ENCODE measurements at places on chromosomes 6 and 20.

DNA sequence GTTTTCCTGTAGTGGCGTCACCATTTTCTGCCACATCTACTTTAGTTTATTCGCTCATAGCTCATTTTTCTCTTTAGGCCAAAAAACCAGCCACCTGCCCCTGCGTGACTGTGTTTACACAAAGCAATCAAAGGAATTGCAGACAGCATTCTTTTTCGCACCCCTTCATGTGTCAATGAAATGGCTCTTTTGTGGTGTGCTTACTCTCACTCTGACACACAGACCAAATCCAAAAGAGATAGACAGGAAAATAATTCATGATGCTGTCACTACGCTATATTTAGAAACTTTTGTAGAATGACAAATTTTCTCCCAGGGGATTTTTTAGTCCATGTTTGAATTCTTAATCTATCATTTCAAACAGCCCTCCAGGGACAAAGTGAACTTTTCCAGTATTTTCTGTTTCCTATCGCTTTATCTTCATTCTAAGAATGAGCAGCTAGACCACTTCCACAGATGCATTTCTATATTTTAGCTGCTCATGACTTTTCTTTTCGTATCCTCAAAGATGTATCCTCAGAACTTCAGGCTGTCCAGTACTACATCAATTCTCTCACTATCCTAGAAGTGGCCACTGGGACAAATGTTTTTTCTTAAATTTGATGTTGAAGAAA, 37.9 kb upstream of the KHDRBS2 start:
- no peak for DNase-seq

DNA sequence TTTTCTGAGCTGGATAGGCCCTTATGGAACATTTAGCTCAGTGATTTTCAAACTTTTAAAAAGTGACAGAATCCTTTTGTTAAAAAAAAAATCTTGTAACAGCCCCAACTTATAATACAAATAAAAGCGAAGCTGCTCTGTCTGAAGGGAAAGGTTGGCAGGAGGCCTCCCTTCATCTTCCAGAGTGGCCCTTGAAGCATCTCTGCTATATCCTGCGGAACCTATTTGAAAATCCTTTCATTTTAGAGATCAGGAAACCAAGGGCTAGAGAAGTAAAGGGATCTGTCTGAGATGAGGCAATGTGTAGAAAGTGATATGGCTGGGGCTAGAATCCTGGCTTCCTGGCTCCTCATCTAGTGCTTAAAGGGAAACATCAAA, 107.8 kb downstream of the UBE3D start:
- peak; percentile 19 for DNase-seq

DNA sequence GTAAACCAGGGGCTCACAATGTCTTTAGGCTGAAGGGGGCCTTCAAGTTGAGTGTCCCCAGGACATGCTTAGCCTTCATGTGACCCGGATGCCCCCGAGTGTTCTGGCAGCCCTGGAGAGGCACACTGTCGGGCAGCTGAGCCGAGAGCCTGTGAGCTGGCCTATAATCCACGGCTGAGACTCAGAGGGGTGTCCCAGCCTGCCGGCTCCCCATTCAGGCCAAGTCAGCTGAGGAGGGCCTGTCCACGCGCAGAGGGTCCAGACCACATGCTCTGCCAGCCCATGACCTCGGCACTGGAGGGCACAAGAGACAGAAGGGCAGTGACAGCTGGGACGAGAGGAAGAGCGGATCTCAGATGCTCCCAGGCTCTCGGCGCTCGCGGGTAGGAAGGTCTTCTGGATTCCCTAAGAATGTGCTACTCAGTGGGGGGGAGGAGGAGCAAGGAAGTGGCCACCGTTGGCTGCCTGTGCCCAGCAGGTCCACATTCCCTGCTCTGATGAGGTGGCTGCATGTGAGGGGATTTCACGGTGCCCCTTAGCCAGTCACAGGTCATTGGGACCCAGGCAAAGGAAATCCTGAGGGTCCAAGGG, 224.7 kb downstream of the NRN1 start:
- no peak for DNase-seq

GRCh38 chr6:28615955-28616747, 90.5 kb downstream of the GPX5 start:
- no peak for DNase-seq

- DNase-seq, result no peak
Observed at GRCh38 chr6:170188571-170189001, 102.3 kb downstream of the DLL1 start.

DNA sequence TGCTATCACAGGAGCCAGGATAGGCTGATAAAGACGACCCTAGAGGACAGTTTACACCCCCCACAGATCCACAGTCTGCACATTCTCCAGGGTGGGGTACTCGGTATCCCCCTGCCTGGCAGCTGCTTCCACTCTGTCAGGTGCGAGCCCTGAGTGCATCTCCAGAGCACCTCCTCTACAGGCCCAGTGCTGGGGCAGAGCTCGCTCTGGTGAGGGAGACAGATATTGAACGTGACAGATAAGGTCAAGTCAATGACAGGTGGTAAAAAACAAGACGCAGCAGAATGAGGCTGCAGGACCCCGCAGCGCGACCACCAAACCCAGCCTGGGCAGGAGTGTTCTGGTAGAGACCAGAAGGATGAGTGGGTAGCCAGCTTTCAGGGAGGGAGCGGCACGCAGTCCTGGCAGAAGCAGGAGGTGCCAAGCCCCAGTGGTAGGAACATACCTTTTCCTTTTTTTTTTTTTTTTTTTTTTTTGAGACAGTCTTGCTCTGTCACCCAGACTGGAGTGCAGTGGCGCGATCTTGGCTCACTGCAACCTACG, 12.4 kb upstream of the MYL9 start:
- DNase-seq, result no peak

GRCh38 chr20:63846128-63846771, 15.0 kb upstream of the ABHD16B start:
- DNase-seq, result peak; percentile 50

- no peak for DNase-seq
Observed at GRCh38 chr6:36068012-36068392, 40.4 kb downstream of the MAPK14 start.

DNA sequence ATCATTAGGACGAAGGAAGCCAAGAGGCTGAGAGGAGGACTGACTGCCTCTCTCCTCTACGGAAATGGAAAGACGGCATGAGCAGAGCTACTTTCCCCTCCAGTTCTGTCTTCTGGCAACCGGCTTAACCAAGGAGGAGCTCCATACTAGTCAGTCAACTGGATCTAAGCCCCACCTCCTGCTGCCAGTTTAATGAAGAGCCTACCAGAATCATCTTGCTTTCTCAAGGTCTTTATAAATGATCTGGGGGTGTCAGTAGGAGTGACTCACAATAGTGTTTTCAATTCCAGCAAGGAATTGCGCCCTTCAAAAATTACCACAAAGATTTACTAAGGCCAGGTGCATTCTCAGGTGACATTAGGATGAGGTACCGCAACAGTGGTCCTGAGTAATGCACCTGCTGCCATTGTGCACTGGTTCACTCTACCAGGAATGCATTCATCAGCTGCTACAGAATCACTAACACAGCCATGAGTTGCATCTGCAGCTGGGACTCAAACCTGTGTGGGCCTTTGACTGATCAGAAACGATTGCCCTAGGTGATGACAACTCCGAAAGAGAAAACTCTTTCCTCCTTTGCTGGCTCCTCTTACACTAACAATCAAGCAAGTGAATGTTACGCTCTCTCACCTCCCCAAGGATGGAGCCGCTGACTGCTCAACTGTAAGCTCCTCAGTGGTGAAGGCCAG, 2.8 kb downstream of the UQCC2 start:
- DNase-seq, result no peak

DNA sequence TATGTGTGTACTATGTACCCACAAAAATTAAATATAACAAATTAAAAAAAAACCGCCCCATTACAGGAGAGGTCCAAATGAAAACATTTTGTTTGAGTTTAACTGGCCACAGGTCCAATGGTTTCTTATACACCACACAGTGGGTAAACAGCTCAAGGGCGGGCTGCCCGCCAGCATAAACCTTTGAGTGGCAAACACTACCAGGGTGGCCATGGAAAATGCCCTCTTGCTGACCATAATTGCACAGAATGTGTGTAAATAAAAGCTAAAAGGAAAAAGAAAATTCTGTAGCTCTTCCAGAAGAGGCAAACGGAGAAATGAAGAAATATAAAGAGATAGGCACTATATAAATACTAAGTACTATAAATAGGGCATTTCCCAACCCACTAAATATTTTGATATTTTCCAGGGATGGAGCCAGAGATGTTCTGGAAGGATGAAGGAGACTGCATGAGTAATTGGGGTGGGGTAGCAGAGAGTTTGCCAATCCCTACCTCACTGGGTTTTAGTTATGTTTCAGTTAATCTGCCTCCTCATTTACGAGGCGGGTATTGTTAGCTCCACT, 1.1 kb upstream of the CDC5L start:
- DNase-seq, result no peak

- DNase-seq, result peak; percentile 98
Observed at GRCh38 chr6:166598441-166599138, 12.1 kb upstream of the RAMACL start.

DNA sequence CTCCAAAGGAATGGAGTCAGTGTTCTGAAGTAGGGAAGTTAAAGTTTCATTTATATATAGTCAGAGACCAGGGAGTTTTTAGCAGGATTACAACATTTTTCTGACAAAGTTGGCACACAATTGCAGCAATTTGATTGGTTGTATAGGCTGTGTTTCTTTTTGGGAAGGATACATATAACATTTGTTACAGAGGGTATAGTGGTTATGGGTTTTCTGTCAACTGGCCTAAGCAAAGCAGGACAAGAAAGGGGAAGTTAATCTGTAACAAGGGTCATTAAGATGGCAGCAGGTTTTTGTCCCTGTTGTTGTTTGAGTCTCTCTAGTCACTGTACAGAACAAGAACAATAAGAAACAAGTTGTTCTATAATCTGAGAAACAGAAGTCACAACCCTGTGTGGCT, 41.4 kb downstream of the TPD52L1 start:
- no peak for DNase-seq

DNA sequence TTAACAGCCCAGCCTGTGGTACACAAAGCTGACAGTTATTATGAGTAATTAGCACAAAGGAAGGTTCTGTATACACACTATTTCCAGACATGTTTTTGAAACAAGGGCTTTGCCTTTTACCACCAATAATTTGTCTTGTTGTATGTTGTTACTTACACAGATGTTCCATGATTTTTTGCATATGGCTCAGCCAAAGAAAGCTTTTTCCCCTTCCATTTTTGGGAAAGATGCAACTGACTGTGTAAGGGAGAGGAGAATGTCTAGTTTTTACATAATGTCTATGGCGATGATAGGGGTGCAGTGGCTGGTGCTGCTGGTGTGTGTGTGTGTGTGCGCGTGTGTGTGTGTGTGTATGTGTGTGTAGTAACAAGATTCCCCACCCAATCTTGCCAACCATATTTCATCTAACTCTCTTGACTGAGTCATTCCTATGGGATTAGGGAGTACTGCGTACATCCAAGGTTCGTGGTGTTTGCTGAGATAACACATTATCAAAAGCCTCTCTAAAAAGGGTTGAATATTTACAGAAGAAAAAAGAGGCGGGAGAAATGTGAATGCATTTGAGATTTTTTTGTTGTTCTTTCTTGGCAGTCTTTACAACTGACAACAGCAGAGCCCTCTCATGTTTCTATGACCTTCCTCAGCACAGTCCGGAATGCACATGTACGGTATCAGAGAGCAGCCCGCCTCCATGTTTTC, 192.2 kb downstream of the GMPR start:
- DNase-seq, result no peak

- DNase-seq, result no peak
Observed at GRCh38 chr6:74050921-74051320, 354.9 kb downstream of the CD109 start.

- DNase-seq, result no peak
Observed at GRCh38 chr6:155040154-155040553, 45.0 kb downstream of the TIAM2 start.

GRCh38 chr20:32012159-32012688, 2.0 kb downstream of the CCM2L start:
- DNase-seq, result no peak

DNA sequence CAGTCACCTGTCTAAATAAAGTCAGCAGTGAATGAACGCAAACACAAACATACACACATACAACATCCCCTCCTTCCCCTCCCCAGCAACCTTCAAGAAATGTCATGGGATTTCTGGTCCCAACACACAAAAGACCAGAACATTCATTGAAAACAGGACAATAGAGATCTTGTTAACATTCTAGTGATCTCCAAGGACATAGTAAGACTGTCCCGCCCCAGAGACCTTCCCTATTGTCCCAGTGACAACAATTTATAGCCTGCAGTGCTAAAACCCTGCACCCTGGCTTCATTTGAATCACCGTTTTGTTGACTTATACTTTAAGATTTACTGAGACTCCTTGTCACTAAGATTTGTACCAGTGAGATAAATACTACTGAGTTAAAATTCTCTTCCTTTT, 143.9 kb upstream of the NOX3 start:
- DNase-seq, result no peak

DNA sequence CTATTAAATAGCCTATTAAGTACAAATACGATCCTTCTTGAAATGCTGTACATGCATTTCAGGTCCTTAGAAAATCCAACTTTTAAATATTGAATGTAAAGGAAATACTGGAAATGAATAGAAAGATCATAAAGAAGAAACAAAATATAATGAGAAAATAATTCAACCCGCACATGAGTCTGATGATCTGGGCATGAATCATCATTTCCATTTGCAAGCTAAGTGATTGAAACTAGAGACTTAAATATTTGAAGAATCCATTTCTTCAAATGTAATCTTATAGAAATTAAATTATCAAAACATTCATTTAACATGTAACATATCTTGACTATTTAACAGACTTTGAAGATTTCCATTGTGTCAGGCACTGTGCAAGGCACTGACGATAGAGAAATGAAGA, 977.0 kb downstream of the TFAP2A start:
- DNase-seq, result peak; percentile 59

- DNase-seq, result no peak
Observed at GRCh38 chr6:6861995-6862394, 245.8 kb upstream of the RREB1 start.

DNA sequence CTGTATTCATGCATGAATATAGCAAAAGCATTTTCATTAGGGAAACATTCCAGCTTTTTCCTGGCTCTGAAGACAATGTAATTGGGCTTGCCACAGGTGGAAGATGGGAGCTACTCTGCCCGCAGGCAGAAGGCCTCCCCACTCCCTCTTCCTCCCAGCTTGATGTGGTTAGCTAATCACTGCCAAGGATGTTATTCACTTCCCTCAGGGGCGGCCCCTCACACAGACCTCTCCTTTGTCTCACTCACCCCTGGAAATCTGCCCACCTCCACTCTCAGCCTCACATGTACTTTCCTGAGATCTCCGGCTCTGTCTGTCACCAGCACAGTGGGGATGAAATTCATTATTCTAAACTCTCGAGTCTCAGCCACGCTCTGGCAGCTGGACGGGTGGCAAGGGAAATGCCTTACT, 100.7 kb downstream of the ANKRD60 start:
- DNase-seq, result peak; percentile 95

- no peak for DNase-seq
Observed at GRCh38 chr20:44629542-44629941, 22.0 kb downstream of the ADA start.
